Fibroblast of villous mesenchyme (primary cell): ENCODE measurements at places on chromosomes 2 and 18.
A peak's percentile ranks its signal among the peaks of the same experiment; 100 is the strongest.

DNA sequence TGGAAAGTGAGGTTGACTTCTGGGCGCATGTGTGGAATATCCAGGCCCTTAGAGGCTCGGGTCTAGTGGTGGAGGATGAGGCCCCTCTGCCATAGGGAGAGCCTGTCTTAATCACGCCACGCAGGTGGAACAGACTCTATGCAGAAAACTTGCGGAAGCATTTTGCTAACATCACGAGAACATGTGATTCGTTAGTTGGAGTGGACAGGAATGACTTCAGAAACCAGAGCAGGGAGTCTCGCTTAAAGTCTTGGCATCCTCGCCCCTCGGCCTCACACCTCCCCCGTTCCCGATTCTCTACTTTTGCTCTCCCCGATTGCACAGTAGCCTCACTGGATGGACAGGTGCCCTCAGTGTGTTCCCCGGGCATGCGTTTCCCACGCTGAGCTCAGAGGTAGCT lies 333.4 kb downstream of the GBX2 start:
- no peak for DNase-seq

DNA sequence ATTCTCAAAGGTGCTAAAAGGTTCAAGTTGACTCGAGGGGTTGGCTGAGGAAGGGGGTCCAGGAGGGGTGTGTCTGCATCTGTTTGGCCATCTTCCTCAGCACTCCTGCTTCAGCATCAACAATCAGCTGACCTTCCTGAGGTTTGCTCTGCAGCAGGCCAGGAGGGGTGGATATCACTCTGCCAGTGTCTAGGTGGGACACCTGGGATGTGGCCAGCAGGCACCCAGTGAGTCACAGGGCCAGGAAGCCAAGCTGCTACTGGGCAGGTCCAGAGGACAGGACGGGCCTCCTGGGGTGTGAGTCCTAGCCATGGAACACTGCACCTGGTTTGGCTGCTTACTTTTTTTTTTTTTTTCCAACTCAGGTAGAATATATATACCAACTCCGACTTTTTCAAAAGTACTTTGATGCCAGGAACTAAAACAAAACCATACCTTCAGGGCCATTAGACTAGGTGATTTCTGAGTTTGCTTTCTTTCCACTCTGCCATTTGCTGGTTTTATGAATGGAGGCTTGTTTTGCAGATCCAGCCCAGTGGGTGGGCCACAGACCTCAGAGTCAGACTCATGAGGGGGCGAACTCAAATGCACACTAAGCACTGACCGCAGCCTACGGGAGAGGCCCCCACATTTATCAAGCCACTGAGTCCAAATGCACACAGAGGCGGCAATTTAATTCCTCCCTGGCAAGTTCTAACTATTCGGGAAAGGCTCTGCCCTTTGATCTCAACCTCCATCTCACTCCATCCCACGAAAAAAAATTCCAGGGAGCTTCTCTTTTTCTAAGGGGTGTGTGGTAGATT lies 76.0 kb downstream of the UXS1 start:
- no peak for DNase-seq

DNA sequence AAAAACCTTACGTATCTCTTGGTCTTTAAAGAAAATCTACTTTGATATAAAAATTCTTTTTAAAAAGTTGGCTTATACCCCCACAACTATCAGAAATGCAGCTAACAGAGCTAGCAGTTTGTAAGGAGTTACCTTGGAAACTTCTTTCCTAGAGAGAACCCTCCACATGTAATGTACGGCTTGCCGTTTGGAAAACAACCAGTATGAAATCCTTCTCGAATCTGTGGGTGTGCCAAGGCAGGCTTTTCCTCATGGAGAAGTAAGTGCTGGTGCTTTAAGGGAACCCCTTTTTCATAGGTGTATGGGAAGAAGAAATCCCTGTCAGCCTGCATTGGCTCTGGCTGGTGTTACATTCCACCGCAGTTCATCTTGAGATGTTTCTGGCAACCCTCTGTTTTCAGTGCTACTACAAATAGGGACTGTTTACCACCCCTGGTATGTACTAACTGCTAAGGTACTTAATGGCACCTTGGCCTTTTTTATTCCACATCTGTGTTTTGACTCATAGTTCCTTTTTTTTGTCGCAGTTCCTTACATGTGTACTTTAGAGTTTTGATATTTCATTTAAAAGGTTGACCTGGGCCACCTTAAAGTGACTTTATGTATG lies 248.4 kb downstream of the FHOD3 start:
- no peak for DNase-seq

- DNase-seq = no peak
These were observed 1089.9 kb upstream of the DDX18 start for GRCh38 chr2:116724550-116724949.

- DNase-seq = peak; percentile 23
These were observed 494.8 kb downstream of the CMPK2 start for GRCh38 chr2:6370753-6371551.

DNA sequence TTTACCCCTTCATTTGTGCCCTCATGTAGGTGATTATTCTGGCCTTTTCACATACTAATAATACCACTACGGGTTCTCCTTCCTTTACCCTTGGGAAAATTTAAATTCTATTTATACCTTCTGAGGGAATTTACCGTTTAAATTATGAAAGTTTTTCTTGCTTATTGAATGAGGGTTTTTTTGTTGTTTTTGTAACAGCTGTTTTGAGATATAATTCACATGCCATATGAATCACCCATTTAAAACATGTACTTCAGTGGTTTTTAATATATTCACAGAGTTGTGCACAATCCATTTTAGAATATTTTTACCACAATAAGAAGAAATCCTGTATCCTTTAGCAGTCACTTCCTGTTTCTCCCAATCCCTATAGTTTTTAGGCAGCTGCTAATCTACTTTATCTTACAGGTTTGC lies 54.7 kb downstream of the EML4 start:
- DNase-seq = peak; percentile 39

DNA sequence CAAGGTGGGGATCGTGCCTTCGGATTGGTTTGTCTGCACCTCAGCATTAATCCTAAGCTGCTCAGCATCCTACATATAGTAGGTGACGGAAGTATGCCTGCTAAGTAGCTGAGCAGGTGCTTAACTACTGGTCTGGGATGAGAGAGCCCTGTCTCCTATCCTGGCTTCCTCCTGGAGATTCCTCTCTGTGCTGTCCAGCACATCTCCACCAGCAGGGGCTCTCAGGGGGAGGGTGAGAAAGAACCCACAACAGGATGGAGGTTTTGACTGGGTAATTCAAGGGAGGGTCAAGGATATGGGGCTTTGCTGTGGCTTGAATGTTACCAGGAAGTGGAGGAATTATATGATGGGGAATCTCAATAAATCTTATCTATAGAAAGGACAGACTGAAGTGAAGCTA lies 45.4 kb upstream of the KIF5C start:
- no peak for DNase-seq

GRCh38 chr2:2941205-2941604 lies 436.4 kb downstream of the EIPR1 start:
- no peak for DNase-seq

GRCh38 chr2:121746071-121746578 lies 9.3 kb upstream of the TSN start:
- no peak for DNase-seq

GRCh38 chr2:119085613-119086012 lies 72.9 kb downstream of the C1QL2 start:
- peak; percentile 32 for DNase-seq

DNA sequence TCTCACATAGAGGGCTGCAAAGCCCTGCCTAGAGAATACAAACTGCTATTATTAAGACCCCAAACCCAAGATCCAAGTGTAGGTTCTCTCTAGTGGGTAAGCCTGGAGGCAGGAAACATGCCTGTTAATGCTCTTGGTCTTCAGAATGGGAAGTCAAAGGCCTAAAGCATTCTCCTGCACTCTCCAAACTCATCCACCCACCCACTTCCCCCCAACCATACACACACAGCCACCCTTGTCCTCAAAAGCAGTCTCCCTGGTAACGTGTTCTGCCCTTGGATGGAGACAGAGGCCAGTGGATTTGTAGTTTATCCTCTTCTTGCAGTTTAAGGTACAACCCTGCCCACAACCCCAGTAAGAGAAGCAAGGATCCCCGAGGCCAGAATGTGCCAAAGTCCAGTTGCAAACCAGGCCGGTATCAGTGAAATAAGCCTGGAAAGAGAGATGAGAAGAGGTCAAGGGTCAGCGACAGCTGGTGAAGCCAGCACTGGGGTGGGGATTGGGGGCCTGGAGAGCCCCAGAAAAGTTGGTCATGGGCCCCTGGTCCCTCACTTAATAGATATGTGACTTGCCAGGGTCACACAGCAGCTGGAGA lies 23.0 kb downstream of the TMEM247 start:
- DNase-seq = no peak

GRCh38 chr18:48032876-48033789 lies 102.7 kb upstream of the SMAD2 start:
- DNase-seq = no peak

- no peak for DNase-seq
These were observed 210.7 kb downstream of the MTX2 start for GRCh38 chr2:176479961-176480360.

GRCh38 chr2:38615237-38615636 lies 12.5 kb upstream of the HNRNPLL start:
- peak; percentile 47 for DNase-seq

- peak; percentile 74 for DNase-seq
These were observed 577 bp upstream of the TANC1 start for GRCh38 chr2:158967731-158968395.

DNA sequence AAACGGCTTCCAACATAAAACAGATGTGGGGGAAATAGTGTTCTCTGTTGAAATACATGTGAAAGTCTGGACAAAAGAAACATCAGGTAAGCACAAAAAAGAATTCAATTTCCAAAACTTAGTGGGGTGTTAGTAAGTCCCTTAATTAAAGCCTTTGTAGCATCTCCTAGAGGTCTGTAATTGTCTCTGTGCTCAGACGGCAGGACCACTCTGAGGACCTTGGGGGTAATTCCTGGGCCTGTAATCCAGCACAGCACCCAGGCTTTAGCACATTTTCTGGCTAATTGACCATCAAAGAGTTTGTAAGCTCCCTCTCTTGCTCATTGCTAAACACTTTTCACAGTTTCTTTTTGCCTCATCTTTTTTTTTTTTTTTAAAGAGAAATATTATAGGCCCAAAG lies 80.3 kb downstream of the FARSB start:
- DNase-seq = no peak

DNA sequence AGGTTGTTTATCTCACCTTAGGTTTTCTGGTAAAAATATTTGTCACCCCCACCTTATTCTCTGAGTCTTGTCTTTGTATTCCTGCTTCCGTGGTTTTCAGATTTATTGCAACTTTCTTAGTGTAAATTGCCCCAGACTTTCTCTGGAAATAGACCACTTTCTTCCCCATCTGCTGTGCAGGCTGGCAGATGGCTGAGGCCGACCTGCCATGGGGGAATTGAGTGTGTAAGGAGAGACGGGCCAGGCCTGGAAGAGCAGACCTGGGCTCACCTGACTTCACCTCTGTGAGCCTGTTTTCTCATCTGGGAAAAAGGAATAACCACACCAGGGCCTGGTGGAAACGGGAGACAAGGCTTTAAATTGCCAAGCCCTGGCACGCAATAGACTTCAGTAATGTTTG lies 44.9 kb downstream of the ACKR3 start:
- no peak for DNase-seq

GRCh38 chr2:11574176-11575046 lies 40.6 kb downstream of the GREB1 start:
- DNase-seq = no peak

DNA sequence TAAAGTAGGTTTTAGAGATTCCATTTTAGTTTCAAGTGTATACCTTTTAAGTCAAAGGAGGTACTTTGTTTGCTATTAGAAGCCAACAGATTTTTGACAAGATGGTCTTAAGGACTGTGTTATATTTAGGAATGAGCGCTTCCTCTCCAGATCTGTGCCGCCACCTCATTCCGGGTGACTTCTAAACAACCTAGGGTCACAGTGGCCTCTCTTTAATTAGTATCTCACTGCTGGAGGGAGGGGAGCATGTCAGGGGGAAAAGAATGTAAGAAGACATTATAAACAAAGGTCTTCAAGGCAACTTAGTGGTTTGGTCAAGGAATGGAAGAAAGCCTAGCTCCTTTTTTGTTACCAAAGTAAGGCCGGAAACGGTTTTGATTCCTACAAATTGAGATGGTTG lies 67.0 kb downstream of the RBMS1 start:
- DNase-seq = no peak

DNA sequence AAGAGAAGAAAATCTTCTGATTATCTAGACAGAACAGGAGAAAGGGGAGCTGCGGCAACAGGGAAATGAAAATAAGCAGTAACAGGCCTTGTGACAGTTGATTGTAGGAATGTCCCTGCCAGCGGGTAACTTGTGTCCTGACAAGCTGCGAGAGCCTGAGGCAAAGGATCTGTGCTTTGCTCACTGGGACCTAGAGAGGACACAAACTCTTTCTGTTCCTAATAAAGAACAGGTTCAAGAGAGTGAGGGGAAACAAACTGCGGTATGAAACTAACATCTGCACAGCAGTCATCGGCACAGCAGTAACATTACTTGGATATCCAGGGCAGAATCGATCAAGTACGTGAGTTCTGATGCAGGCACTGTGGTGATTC lies 103.7 kb upstream of the THOC1 start:
- no peak for DNase-seq

DNA sequence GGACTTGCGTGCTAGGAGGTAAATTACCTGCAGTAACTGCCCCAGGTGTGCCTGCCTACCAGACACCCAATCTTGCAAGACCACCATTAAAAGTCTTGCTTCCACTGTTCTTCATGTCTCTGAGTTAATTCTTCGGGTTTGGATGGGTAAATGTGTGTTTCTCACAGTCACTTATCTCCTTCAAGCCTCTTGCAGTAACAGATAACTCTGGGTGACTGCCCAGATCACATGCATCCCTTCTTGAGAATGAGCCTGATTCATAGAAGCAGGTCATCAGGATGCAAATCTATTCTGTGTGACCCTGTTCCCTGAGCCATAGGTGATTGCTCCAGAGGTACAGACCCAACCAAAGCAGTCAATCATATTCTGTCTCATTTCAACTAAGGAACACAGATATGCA lies 194.6 kb downstream of the METTL4 start:
- no peak for DNase-seq

- no peak for DNase-seq
These were observed 123.1 kb downstream of the RTTN start for GRCh38 chr18:70082430-70082829.

DNA sequence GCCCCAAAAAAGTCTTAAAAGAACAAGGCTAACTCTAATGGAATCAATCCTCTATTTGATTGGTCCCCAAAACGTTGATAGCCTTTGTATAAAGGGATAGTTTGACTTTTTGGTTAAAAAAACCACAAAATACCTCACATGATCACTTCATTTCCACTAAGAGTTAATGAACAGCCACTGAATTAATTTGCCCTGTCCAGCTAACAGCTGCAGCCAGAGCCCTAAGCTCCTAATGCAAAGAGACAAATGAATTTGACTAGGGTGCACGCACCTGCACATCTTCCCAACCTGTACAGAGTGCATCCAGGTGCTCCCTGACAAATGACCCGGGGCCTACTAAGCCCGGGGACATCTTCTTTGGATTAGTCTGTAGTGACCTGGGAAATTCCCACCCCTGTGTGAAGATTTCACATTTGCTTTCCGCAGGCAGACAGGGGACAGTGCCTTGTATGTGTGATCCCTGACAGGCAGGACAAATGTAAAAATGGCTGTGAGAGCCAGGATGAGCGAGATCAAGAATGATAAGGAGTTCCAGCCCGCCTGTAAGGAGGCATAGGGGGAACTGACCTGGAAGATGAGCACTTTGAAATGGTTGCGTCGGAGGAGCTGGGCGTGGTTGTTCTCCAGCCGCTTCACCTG lies 893 bp downstream of the CAVIN2 start:
- DNase-seq = no peak

GRCh38 chr2:231306791-231307393 lies 88.6 kb upstream of the B3GNT7 start:
- no peak for DNase-seq

- DNase-seq = peak; percentile 78
These were observed 195.4 kb upstream of the CWC22 start for GRCh38 chr2:180202467-180202951.

GRCh38 chr2:20350753-20351554 lies at the start of gene PUM2:
Gene PUM2, minus strand, starts transcription at chr2:20350844. Its CDS starts 23,484 bp downstream, at chr2:20327360.
- peak; percentile 95 for DNase-seq
